NCI-H2171 (cell line): ENCODE measurements at places on chromosomes 3 and 15.

GRCh38 chr15:58994906-58995453 lies 7.5 kb downstream of the RNF111 start:
- no peak for DNase-seq

DNA sequence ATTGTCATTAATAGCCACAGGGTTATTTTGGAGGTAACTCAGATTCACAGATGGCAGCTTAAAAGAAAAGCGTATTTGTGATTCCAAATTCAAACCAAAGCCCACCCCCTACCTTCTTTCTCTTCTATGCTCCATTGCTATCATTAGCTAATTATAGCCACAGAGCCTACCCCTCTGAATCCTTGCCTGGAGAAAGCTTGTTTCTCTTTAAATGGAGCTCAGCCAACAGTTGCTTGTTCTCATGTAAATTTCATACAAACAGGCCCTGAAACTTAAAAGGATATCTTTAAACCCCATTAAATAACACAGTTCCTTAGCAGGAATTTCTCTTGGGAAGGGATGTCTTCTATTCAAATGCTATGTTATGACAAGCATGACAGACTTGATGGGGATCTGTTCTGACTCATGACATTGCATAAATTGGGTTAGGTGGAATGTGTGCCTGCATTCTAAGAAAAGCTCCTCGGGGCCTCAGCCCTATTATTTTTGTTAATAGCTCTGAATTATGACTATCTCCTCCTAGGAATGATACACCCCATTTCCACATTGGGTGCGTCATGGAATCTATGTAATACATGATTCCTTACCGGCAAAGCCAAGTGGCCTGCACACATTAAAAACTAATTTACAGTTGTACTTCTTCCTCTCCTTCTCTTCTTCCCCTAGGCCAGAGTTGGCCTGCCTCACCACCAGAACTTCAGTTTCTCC lies 265.8 kb downstream of the TAFA4 start:
- DNase-seq = no peak

DNA sequence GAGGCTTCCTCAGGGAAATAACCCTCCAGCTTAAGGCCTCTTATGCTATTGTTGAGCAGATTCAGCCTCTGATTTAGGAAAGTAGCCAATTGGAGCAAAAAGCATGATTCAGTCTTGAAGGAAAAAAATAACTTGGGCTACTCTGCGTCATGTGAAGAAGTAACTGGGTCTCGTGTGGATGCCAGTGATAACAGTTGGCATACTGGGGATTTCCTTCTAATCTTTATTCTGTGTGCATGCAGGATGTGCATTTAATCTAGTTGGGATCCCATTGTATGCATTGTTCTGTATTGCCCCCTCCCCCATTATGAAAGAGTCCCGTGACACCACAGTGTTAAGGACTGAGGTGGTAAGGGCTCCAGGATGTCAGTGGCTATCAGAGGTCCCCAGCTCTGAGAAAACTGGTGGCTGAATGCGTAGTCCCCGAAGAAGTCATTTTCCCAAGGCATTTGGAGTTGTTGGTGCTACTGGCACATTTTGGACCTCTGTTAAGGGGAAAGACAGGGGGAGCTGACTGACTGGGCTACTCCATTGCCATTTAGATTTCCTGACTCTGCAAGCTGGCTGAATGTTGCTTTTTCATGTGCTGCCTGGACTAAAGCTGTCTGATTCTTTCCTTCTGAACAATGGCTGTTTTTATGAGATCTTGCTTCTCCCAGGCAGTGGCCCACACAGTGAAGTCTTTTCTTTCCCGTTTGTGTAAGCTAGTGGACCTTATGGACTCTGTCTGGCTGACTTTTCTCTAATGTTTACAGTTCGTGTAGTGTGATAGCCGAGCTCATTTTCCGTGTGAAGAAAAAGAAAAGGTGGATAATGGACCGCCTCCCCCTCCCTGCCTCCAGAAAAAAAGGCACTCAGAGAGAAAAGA lies 38.4 kb upstream of the TRAK1 start:
- no peak for DNase-seq

GRCh38 chr15:81853150-81853748 lies 192.6 kb downstream of the MEX3B start:
- DNase-seq = no peak

GRCh38 chr15:81363718-81364500 lies 10.1 kb downstream of the TMC3 start:
- DNase-seq = no peak

DNA sequence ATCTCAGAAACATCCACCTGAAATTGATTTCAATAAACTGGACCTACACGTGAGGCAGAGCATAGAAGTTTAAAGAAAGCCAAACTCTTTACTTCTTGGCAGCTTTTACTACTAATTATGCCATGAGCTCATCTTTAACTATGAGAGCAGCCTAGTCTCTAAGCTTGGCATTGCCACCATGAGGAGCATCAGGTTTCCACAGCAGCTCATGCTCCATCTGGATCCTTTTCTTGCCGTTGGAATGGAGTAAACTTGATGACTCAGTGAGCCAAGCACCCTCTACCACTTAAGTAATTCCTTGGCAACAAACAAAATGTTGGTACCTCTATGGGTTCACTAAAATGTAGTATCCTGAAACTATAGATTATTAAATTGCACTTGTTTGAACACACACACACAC lies 583.2 kb downstream of the EPHA3 start:
- peak; percentile 48 for DNase-seq

DNA sequence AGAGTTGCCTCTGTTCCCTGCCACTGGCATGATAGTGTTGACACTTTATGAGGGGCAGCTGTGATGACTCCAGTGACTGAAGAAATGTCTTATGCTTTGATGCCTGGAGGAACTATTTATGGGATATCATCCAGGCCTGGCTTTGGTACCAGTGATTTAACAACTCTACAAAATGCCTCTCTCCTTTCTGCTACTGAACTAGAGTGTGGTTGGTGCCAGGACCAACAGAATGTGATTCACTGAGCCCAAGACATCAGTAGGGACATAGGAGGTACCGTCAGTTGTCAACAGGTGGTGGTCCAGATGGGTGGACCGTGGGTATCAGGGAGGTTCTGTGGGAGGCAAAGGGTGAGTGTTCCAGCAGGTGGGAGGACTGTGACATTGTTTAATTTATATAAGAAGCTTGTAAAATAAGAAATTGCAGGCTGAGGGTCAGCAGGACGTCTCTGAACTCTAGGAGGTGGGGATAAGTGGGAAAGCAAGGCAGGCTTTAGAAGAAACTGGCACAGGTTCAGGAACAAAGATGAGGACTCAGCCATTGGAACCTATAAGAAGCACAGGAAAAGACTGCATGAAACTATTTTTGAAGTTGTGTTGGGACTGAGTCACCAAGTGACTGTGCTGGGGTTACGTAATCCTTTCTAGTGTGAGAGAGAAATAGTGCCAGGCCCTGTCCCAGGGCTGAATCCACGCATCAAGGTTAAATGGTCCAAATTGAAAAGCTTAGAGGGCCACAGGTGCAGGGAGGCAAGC lies 28.5 kb upstream of the SLC7A14 start:
- DNase-seq = no peak
